CD4-positive, alpha-beta T cell (primary cell): ENCODE measurements at places on chromosomes 5 and 9. TPM values are rescaled to one million over a fixed set of nuclear protein-coding genes. Genes with fewer than 3 reads are reported as not detected.

DNA sequence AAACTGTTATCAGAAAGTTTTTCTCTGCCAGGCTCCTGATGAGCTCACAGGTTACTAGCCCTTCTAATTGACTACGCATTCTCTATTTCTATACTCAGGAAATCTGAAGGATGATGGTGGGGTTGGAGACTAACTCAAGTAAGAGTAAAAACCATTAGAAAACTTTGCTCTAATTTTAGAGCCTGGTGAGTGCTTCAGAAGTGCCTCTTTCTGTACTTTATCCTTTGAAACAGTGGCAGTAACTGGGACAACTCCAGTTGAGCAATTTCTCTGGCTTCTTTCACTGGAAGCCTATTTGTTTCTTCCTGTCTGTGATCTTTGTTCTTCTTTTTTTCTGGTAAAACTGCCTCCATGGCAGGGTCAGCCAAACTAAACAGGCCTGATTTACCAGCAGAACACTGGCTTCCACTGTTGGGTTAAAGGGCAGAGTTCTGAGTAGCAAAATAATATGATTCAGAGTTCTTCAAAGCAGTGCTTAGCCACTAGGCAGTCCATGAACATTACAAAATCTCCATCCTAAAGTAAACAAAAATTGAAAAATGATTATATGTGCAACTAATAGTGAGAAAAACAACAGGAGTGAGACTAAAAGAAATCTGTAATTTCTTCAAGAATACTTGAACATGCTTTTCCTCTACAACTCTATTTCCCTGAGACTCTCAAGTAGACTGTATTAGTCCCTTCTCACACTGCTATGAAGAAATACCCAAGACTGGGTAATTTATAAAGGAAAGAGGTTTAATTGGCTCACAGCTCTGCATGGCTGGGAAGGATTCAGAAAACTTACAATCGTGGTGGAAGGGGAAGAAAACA, 79.8 kb downstream of the MROH2B start:
- H3K36me3 ChIP-seq = no peaks in the 10 kb centered on the region
- H3K4me3 ChIP-seq = no peak overlapping the region
- H3K27ac ChIP-seq = no peak overlapping the region
- no peaks in the 10 kb centered on the region for H3K27me3 ChIP-seq
- H3K4me1 ChIP-seq = no peaks in the 10 kb centered on the region

GRCh38 chr5:32096891-32097595, 77.1 kb downstream of the GOLPH3 start:
- no peaks in the 10 kb centered on the region for H3K27me3 ChIP-seq
- no peak overlapping the region for H3K27ac ChIP-seq
- H3K4me1 ChIP-seq = peaks cover 6% of the 10 kb centered on the region

DNA sequence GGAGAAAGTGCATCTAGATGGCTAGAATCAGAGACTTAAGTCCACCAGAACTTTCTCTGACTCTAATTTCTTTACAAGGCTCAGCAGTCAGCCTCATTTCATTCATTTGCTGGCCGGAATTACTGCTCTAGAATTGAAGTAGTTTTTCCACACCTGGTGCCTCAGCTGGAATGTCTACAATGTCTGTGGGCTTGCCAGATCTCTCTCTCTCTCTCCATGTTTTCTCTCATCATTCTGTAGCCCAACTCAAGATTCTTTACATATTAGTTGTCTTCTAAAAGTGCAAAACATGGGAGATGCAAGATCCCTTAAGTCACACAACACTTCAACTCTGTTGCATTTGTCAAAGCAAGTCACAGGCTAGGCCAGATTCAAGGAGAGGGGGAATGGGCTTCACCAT, 103.9 kb upstream of the TAF11L2 start:
- no peak overlapping the region for H3K27ac ChIP-seq
- H3K4me3 ChIP-seq = no peak overlapping the region
- no peak for DNase-seq
- H3K36me3 ChIP-seq = no peaks in the 10 kb centered on the region
- H3K27me3 ChIP-seq = no peaks in the 10 kb centered on the region

- H3K27me3 ChIP-seq = no peaks in the 10 kb centered on the region
- H3K4me1 ChIP-seq = no peaks in the 10 kb centered on the region
- no peak overlapping the region for H3K27ac ChIP-seq
- no peak overlapping the region for H3K4me3 ChIP-seq
Measured at GRCh38 chr9:88258024-88258423, 119.7 kb upstream of the SPATA31C2 start.

FOXD4L4 gene
- not detected for total RNA-seq
